WTC11 (cell line): ENCODE measurements at places on chromosomes 6 and 20.

GRCh38 chr6:50791900-50792508 lies 26.7 kb upstream of the TFAP2B start:
- no peak for DNase-seq

- DNase-seq, result peak; percentile 55
Measured at GRCh38 chr6:149934249-149935156, 7.3 kb upstream of the ULBP2 start.

- DNase-seq, result peak; percentile 66
Measured at GRCh38 chr20:40741507-40742106, 52.6 kb upstream of the MAFB start.

DNA sequence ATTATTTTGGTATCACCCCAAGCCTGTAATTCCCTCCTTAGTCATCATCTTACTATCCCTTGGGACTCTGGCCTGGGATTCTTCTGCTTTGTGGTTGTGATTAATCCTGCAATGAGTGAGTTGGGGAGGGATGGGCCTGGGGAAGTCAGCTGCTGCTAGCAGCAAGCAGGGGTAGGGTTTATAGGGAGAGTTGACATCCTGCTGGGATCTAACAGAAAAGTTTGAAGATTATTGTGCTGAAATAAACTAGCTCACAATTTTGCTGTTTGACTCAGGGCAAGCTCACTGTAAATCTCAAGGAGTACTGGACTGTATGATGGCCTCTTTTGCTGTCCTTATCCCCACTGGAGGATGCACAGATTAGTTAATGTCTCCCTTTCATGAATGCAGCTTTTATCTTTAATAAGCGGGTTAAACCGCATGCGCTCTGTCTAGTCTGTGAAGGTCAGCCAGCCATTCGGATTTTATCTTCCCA lies 83.4 kb downstream of the JARID2 start:
- DNase-seq, result no peak

DNA sequence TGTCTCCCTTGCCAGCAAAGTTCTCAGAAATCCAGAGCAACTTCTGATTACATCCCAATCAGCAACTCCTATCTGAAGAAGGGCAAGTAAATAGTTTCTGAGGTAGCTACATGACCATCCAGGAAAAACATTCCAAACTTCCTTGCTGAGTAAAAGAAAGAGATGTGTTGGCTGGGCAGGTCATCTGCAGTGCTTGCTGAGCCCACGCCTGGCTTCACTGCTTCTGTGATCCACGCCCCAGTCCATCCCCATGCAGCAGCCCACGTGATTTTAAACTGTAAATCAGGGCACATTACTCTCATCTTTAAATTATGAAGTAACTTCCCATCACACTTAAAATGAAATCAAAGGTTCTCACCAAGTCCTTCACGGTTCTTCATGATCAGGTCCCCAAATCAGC lies 603.6 kb downstream of the QKI start:
- no peak for DNase-seq

DNA sequence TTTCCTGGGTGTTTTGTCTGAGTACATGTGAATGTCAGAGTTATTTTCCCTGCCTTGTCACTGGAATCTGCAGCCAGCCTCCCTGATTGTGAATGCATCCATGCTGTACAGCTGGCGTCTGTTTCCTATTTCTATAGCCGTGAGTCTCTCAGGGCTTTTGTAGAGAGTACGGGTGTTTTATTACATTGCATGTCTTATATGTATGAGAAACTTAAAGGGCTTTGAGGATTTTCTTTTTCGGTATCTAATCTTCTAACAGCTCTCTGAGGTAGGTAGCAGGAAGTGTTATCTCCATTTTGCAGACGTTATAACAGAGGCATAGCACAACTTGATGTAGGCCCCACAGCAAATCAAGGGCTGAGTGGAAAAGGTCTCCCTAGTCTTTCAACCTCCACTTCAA lies 272.9 kb downstream of the PRL start:
- DNase-seq, result no peak

DNA sequence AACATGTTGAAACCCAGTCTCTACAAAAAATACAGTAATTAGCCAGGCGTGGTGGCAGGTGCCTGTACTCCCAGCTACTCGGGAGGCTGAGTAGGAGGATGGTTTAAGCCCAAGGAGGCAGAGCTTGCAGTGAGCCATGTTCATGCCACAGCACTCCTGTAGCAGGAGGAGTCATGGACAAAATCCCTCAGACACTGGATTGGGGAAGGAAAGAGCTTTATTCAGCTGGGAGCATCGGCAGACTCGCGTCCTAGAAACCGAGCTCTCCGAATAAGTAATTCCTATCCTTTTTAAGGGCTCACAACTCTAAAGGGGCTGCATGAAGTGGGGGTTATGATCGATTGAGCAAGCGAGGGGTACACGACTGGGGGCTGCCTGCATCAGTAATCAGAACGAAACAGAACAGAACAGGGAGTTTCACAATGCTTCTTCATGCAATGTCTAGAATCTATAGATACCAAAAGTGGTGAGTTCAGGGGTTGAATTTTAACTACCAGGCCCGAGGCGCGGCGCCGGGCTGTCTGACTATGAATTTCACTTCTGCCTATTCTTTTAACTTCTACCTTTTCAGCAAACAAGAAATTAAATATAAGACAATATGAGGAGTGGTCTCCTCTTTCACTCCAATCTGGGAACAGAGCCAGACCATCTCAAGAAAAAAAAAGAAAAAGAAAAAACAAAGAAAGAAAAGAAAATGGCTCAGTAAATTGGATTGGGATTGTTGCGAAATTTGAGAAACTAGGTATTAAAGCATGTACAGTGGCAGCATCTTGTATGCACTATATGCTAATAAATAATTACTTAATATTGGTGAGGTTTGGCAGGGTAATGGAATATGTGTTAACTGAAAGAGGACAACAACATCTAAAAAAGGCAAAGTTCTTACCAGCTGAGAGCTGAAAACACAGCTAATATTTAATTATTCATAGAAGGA lies 23.6 kb downstream of the HMGN4 start:
- DNase-seq, result no peak
